ENCODE measurements at places on chromosomes 5 and 9.

GRCh38 chr5:130555429-130555828 is 609.6 kb downstream of the HINT1 start:
- no peak for DNase-seq

- no peak for DNase-seq
Observed at GRCh38 chr5:126983874-126984266, 46.5 kb downstream of the MARCHF3 start.

GRCh38 chr5:131635684-131636572 is 899 bp upstream of the RAPGEF6 start:
- peak; percentile 83 for DNase-seq

GRCh38 chr5:53161876-53162275 is 52.3 kb upstream of the MOCS2 start:
- no peak for DNase-seq

GRCh38 chr5:148967783-148968182 is 95.1 kb downstream of the SH3TC2 start:
- no peak for DNase-seq

DNA sequence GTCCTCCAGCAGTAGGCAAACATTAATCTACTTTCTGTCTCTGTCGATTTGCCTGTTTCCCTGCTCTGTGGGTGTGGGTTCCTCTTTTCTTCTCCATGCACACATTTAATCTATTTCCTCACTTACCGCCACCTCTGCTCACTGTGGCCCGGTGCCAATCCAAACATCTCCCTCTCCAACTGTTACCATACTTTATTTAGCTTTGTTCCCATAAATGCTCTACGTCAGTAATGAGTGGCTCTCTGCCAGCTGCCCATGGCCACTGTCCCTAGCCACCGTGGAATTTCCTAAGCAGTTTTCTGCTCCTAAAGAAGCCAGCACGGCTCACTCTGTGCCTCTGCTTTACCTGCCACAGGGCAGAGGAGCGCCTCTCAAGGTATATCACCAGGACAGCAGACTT is 19.5 kb upstream of the GOLPH3 start:
- peak; percentile 93 for DNase-seq

DNA sequence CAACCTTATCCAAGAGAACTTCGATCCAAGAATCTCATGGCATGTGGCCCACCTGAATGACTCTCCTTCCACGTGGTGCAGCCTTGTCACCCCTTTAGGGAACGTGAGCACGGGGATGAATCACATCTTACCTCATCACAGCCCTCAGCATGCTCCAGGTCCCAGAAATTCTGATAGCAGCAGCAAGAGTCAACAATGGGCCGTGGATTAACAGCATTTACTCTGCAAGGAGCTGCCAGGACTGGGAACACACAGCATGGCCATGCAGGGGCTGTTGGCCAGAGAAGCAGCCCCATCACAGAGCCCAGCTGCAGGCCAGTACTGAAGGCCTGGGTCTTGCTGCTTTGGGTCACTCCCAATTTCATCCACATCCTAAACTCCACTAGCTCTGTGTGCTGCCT is 150.4 kb downstream of the C5orf15 start:
- DNase-seq = peak; percentile 89

GRCh38 chr5:117859176-117859575 is 1129.2 kb downstream of the DTWD2 start:
- DNase-seq = no peak

DNA sequence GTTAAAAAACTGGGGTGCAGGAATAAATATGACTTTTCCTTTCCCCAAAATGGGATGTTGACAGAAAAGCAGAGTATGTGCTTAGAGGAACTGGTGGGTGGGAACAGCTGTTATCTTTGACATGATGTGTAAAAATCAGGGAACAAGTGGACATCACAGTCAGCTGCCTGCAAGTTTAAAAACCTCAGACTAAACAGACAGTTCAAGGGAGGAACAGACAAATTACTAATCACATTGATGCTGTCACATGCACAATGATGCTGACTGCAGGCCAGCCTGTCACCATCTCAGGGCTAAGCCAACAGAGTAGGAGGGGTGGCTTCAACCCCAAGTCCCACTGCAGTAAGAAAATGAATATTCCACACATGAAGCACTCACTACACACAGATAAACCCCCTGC is 38.2 kb upstream of the UBAP2 start:
- DNase-seq = no peak

DNA sequence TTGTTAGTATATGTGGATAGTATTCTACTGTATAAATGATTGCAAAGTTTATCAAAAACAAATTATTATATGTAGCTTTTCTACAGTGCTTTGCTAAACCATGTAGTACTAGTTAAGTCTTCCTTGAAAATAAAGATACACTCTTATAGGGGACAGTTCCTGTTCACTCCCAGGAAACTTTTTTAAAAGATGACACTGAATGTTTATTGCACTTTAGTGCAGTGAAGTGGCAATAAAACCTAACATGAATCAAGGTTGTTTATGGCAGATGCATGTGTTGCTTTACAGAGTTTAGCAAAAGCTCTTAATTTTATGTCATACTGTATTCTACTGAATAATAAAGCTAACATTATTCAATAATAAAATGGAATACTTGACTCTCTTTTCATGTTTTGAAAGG is 51.7 kb downstream of the GABRA1 start:
- no peak for DNase-seq

GRCh38 chr9:36840898-36841536 is 193.1 kb downstream of the PAX5 start:
- DNase-seq = no peak

- DNase-seq = no peak
Observed at GRCh38 chr5:130277522-130277921, 373.3 kb downstream of the CHSY3 start.

- no peak for DNase-seq
Observed at GRCh38 chr5:94830520-94830919, 212.1 kb downstream of the SLF1 start.

DNA sequence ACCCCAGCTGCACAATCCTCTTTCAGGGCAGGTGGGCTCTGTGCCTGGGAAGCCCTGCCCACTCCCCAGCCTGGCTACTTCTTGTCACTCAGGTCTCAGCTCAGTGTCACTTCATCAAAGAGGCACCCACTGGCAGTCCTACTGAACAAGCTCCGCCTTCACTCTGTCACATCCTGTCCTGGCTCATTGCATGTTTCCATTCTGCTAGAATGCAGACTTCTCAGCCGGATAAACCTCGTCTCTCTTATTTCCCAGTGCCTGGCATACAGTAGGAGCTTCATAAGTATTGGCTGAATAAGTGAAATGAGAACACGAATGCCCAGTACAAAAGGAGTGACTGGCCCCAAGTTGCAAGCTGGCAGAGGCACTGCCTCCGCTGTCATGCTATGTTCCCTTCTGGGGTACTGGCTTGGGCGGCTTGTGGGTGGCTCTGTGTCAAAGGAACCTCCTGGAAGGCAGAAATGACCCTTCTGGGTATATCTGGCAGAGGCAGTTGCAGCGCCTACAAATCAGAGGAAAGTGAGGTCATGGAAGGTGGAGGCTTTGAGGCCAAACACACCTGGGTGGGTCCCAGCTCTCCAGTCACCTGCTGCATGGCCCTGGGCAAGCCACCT is 98.3 kb upstream of the PHYKPL start:
- DNase-seq = peak; percentile 42

GRCh38 chr9:91944711-91945110 is 5.3 kb downstream of the ROR2 start:
- DNase-seq = no peak

DNA sequence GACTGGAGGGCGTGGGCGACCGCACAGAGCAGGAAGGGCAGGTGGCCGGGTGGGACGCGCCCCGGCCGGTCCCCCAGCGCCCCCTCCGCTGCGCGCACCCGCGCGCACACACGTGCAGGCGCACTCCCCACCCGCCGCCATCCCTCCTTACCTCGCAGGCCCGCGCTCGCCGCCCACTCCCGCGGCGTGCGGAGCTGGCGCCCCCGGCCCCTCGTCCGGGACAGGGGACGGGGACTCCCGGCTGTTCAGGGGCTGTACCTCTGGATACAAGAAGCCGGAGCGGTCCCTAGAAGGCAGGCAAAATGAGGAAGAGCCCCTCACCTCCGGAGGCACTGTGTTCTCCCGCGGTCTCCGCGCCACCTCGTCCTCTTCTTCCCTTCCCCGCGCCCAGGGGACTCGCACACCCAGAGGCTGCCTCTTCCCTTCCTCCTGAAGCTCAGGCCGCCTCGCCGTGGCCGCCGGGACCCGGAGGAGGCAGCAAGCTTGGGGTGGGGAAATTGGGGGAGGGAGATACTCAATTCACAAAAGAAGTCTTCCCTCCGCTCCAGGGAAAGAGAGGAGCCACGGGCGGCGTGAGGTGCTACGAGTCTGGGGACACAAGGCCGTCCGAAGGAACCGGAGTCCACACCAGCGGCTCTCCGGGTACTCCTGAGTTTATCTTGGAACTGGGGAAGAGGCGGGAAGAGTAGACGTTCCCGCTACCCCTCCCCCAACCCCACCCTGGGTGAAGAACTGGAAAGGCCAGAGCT is 1.4 kb upstream of the GABRB2 start:
- DNase-seq = peak; percentile 80

GRCh38 chr9:84424931-84425330 is 84.4 kb upstream of the SLC28A3 start:
- no peak for DNase-seq

DNA sequence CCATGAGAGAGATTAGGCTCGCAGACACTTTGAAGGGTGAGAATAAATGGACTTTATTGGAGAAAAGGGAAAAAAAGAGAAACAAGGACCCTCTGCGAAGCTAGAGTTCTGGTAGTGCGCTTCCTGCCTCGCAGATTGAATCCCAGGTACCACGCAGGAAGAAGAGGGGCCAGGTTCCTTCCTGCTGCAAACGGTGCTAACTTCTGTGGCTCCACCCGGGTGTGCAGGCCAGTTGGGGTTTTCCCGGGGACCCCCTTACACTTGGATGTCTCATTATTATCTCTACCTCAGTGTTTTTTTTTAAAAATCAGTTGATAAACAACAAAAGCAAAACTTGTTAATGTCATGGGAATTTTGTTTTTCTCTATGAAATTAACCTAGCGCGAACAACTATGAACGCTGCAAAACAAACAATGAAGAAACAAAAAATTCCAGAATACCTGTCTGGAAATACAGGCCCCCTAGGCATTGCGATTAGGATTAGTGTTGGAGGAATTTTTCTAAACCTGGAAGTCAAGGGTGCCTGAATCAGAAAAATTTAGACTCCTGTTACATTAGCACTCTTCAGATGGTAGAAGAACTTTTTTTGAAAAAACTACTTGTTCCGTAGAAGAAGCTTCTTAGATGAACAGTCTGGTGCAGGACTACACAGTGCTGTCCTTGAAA is 414.5 kb downstream of the MAN2A1 start:
- DNase-seq = no peak

DNA sequence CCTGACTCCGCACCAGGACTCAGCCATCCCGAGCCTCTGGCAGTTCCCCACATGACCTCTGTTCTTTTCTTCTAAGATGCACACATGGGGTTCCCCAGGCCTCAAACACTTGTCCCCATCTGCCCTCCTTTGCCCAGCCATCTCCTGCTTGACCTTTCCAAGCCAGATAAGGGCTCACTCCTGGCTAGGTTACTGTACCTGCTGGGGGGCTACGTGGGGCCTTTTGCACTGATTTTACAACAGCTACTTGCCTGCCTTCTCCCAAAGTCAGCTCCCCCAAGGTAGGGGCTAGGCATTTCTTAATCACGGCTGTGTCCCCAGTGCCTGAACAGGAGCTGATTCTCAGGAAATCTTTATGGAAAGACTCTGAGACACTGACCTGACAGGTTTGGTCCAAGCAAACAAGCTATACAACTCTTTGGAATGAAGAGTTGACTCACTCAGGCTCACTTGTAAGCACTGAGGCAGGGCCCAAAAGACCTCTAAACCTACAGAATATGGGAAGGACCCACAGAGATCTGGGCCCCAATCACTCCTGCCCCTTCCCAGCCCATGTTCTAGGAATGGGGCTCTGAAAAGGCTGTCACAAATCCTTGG is 2.5 kb downstream of the MACROH2A1 start:
- no peak for DNase-seq

GRCh38 chr9:35414889-35415288 is 75.0 kb upstream of the RUSC2 start:
- DNase-seq = no peak

- no peak for DNase-seq
Observed at GRCh38 chr5:54049963-54050362, 260.4 kb downstream of the ARL15 start.

DNA sequence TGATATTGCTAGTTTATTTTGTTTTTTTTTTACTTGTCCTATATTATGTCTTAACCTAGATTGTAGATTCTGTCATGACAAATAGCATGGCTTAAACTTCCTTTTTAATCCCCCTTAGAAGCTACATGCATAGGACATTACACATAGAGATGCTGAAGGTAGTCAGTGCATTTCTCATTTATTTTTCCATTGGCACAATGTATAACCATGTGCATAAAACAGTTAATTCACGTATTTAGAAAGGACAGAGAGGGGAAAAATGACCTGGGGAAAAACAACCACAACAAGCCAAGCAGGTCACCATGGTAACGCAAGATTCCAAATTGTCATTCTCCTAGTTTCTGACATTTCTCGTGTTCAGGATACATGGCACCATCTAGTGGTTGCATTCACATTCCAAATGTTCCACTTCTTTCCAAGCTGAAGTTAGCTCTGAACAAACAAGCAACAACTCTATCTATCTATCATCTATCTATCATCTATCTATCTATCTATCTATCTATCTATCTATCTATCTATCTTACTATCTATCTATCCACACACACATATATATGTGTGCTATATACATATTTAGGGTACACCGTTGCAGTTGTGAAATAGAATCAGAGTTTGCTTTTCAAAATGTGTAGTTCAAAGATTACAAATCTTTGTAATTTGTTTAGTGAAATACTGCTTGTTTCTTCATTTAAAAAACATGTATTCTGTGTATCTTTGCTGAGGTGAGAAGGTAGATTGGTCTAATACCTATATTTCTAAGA is 487.2 kb upstream of the ST8SIA4 start:
- DNase-seq = no peak

GRCh38 chr9:33165263-33166151 is 1.6 kb downstream of the B4GALT1 start:
- no peak for DNase-seq

Measured in posterior vena cava (tissue), 2 donors.